ENCODE measurements at places on chromosomes 11 and 22.

- no peak for DNase-seq
Observed at GRCh38 chr11:86629045-86629706, 43.2 kb downstream of the ME3 start.

DNA sequence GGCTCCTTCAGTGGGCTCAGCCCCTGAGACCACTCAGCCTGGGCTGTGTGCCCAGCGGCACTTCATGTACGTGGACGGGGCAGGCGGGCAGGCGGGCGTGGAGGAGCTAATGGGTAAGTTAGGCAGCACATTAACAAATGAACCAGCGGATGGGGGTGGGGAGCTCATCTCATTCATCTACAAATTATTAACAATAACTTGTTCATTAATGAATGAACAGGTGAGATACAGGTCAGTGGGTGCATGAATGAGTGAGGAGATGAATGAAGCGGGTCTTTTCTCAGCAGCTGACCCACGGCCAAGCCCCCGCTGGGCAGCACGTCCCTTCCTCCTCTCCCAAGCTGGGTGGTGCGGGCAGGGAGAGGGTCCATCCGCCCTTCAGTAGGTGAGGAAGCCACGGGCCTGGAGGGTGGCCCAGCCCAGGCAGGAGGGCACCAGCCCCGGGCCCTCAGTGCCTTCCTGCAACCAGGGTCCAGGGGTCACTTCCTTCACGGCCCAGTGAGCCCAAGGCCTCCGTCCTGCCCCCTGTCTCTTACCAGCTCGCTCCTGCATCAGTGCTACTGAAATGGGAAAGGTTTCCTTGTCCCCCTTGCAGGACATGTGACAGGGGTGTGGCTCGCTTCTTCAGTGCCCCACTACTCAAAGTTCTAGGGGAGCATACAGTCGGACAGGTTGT lies 60.5 kb upstream of the KCNQ1OT1 start:
- no peak for DNase-seq

DNA sequence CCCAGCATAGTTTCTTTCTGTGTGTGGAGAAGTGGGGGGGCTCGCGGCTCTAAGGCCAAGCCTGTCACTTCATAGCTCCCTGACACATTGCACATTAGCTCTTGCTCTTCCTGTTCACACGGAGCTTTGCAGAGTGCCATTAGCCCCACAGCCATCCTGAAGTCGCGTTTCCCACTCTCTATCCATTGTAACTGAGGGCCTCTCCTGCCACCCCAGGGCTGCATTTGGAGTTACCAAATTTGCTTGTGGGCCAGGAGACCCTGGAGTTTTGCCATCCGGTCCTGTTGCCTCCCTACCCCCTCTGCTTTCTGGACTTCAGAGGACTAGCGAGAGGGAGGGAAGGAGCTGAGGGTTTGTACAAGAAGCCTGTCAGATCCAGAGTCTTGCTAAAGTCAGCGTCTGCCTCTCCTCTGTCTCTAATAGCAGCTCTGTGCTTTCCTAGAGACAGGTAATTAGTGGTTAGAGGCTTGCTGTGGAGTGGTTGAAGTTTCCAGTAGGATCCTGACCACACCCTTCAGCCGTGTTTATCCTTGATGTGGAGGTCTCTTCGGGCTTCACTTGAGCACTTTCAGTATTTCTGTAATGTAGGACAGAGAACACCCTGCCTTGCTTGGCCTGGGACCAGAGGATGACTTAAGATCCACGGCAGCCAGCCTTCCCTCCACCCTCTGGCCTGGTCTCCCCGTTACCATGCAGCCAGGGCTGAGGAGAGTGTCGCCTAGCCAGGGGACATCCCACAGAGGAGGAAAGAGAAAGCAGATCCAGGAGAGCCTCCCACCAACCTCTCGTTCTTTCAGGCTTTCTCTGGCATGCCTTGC lies 14.1 kb downstream of the DCPS start:
- no peak for DNase-seq

DNA sequence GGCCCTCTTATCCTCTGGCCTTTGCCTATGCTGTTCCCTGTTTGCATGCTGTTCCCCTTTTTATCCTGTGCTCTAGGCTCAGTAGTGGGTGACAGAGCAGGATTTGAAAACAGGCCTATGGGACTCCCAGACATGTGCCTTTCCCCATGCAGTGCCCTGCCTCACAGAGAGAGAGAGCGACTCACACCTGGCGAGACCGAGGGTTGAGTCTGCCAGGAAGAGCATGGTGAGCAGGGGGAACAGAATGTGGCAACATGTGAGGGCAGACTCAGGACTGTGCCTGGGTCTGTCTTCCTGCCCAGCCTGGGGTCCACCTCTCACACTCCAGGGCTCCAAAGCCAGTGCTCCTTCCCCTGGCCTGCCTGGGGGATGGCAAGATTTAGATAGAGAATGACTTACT lies 75.0 kb downstream of the NFAM1 start:
- DNase-seq: no peak

GRCh38 chr11:119747868-119748660 lies 19.1 kb upstream of the NECTIN1 start:
- DNase-seq: no peak

GRCh38 chr11:131391176-131391575 lies 20.8 kb downstream of the NTM start:
- no peak for DNase-seq

GRCh38 chr11:61842528-61842820 lies 14.4 kb downstream of the FADS2 start:
- DNase-seq: no peak

- peak; percentile 46 for DNase-seq
Observed at GRCh38 chr11:116276051-116277044, 496.4 kb downstream of the BUD13 start.

DNA sequence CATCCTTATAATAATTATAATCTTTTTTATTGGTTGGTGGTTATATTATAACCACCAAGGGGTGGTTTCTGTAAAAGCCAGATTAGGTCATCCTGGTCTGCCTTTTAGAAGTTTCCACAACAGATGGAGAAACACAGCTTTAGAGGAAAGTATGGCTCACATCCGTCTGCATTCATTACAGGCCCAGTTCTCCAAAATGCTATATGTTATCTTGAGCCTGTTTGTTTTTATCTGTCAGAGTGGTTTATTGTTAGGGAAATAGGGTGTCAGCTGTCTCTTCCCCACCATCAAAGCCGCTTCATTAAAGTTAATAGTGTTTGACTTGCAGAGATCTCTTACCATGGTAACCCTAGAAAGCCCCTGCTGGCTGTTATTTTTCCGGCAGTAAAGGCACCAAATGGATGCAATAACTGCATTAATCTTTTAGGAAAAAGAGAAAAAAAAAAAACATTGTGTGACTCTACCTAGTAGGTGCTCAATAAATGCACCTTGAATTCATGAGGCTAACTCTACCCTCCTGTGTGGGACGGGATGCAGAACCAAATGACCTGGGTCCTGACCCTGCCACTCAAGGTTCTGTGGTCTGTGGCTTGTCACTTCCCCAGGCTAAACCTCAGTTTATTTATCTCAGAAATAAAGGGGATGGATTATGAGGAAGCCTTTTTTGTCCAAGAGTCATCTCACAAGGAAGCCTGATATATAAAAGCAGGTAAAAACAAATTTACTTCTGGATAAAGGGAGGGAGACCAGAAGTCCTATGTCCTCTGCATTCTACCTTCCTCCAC lies 118.3 kb downstream of the WT1 start:
- no peak for DNase-seq

- DNase-seq: no peak
Observed at GRCh38 chr11:116927163-116927974, 89.9 kb upstream of the APOA1 start.

- DNase-seq: no peak
Observed at GRCh38 chr11:65292890-65293289, 21.8 kb upstream of the CDC42EP2 start.

GRCh38 chr22:50074551-50075530 lies 10.4 kb downstream of the MLC1 start:
- no peak for DNase-seq

DNA sequence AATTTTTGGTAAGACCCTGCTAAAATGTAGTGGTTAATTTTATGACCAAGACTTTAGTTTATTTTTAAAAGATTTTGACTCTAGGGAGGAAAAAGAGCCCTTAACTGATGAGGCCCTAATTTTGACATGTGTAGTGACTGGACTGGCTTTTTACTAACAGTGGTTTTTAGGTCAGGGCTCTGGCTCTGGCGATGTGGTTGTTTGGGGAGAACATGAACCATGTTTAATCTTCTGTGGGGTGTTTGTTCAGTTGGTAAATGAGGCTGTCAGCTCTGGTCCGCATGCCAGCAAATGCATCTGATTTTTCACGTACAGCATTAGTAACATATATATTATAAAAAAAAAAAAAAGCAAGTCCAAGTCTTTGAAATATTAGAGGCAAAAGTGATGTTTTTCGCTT lies 104.3 kb downstream of the EXT2 start:
- DNase-seq: no peak

DNA sequence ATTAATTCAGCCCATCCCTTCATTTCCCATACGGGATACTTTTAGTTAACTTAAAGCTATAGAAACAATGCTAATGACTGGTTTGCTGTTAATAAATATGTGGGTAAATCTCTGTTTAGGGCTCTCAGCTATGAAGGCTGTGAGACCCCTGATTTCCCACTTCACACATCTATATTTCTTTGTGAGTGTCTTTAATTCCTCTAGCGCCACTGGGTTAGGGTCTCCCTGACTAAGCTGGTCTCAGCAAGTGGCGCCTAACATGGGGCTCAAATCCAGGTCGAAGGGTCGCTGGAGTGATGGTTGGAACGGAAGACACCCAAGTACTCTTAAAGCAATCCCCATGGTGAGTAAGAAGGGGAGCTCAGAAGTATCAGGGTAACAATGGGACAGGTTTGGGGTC lies 14.4 kb upstream of the OOSP1 start:
- DNase-seq: no peak

GRCh38 chr11:58919980-58920379 lies 19.3 kb upstream of the GLYATL1 start:
- no peak for DNase-seq

GRCh38 chr11:117417856-117418255 lies 90.2 kb downstream of the CEP164 start:
- DNase-seq: no peak

DNA sequence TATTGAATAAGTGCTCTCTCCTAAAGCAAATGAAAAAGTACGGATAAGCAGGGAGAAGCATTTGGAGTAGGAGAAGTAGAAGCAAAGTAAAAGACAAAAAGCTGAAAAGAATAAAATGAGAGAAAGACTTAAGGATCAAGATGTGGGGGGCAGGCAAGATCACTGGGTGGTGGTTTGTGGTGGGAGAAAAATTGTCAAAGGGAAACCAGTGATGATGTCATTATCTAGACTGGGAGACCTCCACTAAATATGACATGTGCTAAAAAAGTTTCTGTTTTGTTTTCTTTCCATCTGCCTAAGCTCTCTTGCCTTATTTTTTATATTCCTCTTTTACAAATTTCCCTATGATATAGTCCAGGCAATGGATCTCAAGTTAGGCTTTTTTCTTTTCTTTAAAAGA lies 14.8 kb upstream of the MAML2 start:
- no peak for DNase-seq

GRCh38 chr11:130381317-130381716 lies 47.1 kb downstream of the ADAMTS8 start:
- no peak for DNase-seq

DNA sequence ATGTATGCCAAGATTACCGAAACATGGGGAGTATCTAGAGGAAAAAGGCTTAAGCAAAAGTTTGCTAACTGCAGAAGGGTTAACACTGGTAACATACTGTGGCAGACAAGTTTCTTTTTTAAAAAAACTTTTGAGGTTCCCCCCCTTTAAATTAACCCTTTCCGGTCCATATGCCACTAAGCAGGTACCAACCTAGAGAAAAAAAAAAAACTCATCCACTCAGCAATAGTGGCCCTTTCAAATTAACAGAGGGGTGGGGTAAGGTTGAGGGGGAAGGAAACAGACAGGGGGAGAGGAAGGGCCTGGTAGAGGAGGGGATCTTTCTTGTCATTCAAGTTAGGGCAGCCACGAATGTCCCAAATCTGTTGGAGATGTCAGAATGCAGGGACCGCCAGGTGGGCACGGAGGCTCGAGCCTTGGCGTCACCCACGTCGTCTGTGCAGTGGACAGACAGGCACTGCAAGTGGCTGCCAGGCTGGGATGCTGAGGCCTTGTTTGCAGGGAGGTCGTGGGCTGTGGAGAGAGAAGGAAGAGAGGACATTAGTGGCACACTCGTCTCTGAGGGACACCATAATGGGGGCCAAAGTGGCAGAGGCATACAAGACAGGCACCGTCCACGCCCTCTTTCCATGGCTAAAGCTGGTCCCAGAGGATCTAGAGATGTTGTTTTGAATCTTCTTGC lies 50.8 kb downstream of the MN1 start:
- no peak for DNase-seq

GRCh38 chr11:119320776-119321524 lies 4.0 kb upstream of the MCAM start:
- peak; percentile 21 for DNase-seq

GRCh38 chr22:31046539-31047226 lies 34.4 kb upstream of the SMTN start:
- DNase-seq: no peak

- DNase-seq: no peak
Observed at GRCh38 chr22:44045145-44045544, 21.0 kb downstream of the PARVB start.

- no peak for DNase-seq
Observed at GRCh38 chr11:45622861-45623260, 42.6 kb downstream of the CHST1 start.

GRCh38 chr11:118016104-118016503 lies 29.9 kb downstream of the IL10RA start:
- no peak for DNase-seq

GRCh38 chr11:43532041-43532440 lies 148.5 kb upstream of the HSD17B12 start:
- DNase-seq: no peak

GRCh38 chr22:20946080-20946986 lies 20.7 kb upstream of the AIFM3 start:
- DNase-seq: no peak

DNA sequence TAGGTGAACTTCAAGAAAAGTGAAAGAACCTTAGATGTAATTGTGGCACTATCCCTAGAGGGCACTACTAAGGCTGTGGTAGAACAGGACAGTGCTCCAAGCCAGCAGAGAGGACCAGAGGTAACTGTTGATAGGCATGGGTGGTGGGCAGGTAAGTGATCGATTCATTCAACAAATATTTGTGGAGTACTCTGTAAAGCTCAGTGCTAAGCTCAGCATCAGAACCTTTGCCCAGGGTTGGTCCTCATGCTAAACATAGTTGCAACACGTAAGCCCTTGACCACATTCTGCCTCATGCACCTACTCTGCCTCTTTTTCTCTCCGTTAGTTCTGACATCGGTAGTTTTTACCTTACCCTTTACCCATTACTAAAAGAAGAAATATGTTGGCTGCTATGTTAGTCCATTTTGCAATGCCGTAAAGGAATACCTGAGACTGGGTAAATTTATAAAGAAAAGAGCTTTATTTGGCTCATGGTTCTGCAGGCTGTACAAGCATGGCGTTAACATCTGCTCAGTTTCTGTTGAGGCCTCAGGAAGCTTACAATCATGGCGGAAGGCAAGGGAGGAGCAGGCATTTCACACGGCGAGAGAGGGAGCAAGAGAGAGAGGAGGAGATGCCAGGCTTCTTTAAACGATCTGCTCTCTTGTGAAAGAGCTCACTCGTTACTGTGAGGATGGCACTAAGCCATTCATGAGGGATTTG lies 18.4 kb upstream of the NNMT start:
- DNase-seq: no peak

Measured in activated naive CD4-positive, alpha-beta T cell (primary cell).